ENCODE measurements at places on chromosomes 3 and 15. TPM values are rescaled to one million over a fixed set of nuclear protein-coding genes. Genes with fewer than 3 reads are reported as not detected.

DNA sequence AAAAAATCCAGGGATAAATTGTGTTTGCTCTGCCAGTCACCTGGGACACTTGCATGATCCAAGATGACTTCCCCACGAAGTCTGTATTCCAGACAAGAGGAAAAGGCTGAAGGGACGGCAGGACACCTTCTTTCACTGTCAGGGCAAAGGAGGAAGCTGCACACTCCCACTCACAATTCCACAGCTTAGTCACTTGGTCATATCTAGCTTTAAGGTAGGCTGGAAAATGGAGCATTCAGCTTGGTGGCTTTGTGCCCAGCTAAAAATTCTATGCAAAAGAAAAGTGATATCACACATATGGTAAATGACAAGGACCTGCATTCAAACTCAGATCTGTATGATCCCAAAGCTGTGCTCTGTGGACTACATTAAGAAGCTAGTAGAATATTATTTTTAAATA lies 109.2 kb upstream of the TPM1 start:
- no peak for DNase-seq

DNA sequence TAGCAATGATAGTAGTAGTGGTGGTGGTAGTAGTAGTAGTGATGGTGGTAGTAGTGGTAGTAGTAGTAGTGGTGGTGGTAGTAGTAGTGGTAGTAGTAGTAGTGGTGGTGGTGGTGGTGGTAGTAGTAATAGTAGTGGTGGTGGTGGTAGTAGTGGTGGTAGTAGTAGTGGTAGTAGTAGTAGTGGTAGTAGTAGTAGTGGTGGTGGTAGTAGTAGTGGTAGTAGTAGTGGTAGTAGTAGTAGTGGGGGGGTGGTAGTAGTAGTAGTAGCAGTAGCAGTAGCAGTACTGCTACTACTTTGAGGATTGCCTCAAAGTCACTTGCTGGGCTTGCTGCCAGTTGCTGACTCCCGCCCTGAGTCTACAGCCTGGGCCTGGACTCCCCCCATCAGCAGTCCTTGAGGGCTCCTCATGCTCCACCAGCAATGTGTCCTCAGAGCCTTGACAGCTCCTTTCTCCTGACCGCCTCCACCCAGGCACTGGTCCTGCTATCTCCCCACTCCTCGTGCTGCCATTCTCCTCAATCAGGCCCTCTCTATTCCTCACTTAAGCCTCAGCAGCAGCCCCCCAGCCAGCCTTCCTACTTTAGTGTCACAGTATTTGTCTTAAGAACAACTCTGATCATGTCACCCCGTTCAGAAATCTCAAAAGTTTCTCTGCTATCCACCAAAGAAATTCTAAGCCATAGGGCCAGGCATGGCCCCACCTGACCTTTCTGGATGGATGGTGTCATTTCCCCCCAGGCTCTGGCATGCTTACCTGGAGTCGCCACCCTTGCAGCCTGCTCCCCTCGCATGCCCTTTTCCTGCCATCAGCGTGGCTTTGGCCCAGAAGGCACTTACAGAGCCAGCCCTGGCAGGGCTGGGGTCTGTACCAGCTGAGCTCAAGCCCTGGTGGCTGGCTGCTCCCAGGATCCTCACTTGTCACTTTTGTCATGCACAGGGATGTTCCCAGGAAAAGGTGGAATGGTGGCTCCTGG lies 45.6 kb downstream of the DLEC1 start:
- no peak for DNase-seq

Gene PRR20G
- not detected for total RNA-seq

Gene SNURF
- total RNA-seq: 10.9 TPM

GRCh38 chr3:169604118-169604517 lies 59.4 kb downstream of the MECOM start:
- DNase-seq: no peak

GRCh38 chr3:5201536-5201935 lies 14.0 kb downstream of the EDEM1 start:
- DNase-seq: no peak

DNA sequence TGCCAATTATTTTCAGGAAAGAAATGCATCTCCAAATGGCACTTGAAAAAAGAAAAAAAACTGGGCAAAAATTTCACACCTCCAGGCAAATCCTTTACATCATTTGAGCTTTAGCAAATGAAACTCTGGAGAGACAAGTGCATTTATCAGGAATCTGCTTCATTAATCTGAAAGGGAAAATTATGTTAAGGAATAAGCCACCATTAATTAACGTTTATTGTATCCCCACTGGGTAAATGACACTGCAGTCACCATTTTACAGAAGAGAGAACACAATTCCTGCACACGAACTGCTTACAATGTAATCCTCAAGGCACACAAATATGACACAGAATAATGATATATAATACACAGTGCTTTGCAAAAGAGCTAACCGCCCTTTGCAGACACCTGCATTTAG lies 217.3 kb downstream of the OSBPL10 start:
- DNase-seq: no peak

- DNase-seq: no peak
These were observed 86.2 kb upstream of the OCA2 start for GRCh38 chr15:28185148-28185895.

GRCh38 chr15:63042877-63043334 lies 359 bp downstream of the TPM1 start:
- no peak for DNase-seq

- DNase-seq: no peak
These were observed 14.6 kb downstream of the CHSY1 start for GRCh38 chr15:101237251-101237650.

All from natural killer cell treated with Interleukin-12 subunit alpha and Interleukin-12 subunit beta and Interleukin-15 and Interleukin-18, amount 100 ng/mL, for 72 hours (primary cell).